Calu3 (cell line): ENCODE measurements at places on chromosomes 6 and 20. TPM values are rescaled to one million over a fixed set of nuclear protein-coding genes. Genes with fewer than 3 reads are reported as not detected.

DNA sequence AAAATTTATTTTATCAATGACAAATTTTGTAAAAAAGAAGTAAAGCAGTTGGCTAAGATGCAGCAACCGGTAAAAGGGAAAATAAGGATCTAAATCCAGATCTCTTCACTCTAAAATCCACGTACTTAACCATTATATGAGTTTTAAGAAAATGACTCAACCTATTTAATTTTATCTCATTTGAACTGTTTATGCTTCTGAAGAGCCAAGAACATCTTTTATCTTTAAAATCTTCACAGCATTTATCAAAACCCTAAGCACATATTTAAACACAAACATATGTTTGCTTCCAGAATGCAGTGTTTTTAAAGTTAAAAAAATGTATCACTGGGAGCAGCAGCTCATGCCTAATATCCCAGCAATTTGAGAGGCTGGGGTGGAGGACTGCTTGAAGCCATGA, 339.2 kb downstream of the NKAIN2 start:
- no peak for DNase-seq

The PDYN gene
- total RNA-seq = not detected in 2 replicates

DNA sequence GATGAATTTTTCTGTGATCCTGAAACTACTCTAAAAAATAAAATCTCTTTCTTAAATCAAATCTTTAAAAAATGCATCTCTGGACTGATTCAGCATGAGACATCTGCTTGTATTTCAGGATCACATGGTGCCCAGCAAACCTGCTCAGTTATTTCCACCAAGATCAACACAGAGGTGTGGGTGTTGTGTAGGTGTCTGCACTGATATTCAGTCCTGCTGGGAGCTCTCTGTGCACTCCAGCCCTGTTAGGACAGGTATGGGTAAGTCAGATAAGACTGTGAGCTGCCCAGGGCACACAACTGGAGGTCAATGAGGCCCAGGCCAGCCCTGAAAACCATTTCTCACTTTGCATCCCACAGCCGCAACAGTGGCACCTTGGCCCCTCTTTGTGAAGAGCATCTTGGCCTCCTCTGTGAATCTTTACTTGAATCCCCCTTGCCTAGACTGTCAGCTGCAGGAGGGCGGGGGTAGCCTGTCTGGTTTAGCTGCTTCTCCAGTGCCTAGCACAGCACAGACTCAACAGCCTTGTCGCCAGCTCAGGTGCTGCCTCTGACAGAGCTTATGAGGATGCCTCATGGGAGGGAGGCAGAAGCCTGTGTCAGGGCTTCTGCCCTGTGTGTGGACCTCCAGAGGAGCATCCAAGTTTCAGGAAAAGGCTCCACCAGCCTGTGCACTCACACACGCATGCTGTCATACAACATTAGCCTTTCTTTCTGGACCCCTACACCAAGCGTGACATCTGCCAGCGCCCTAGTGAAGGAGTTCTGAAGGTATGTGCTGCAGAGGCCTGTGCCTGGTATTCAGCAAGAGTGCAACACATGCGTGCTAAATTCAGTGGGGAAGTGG, 187.6 kb upstream of the CST7 start:
- no peak for DNase-seq

DNA sequence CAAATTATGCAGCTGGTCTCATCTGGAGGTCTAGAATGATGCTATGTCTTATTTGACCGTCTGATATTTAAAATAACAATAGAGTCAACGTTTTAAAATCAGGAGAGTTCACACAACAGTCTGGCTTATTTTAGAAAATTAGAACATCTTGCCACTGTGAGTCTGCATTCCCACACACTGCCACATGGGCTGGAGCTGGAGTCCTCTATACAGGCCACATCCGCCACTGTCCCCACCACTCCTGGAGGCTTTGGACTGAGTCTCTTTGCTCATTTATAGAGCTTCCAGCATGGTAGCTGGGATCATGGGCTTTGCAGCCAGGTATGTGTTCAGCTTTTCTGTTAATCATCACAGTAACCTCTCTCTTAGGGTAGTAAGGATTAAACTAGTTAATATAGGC, 68.8 kb upstream of the ZNFX1 start:
- DNase-seq = no peak

- peak; percentile 30 for DNase-seq
Measured at GRCh38 chr6:143337201-143337949, 113.1 kb downstream of the ADAT2 start.

The C6orf141 gene
- 60.9 and 74.2 TPM in 2 replicates for total RNA-seq

GRCh38 chr20:58213121-58213520, 15.3 kb downstream of the ANKRD60 start:
- DNase-seq = no peak

- DNase-seq = no peak
Measured at GRCh38 chr20:48789781-48790472, 37.9 kb downstream of the PREX1 start.

The C4A gene
- 13.1 and 20.8 TPM in 2 replicates for total RNA-seq

- no peak for DNase-seq
Measured at GRCh38 chr6:136511397-136511796, 38.8 kb downstream of the MAP7 start.

GRCh38 chr20:39823224-39823623, 861.1 kb downstream of the DHX35 start:
- no peak for DNase-seq

GRCh38 chr20:19992996-19993908, 23.9 kb upstream of the NAA20 start:
- peak; percentile 37 for DNase-seq

DNA sequence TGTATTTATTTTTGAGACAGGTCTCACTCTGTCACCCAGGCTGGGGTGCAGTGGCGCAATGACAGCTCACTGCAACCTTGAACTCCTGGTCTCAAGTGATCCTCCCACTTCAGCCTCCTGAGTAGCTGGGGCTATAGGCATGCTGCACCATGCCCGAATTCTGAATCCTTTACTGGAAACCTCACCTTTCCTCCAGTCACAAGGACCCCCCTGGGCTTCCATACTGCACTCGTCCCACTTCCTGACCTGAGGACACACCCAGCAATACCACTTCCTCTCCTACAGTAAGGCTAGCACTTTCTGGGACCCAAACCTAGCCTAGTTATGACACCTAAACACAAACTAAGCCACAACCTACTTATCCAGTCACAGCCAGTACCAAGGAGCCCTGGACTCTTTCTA, 68.2 kb downstream of the FAM217A start:
- DNase-seq = no peak

GRCh38 chr20:58660855-58661597, 9.9 kb downstream of the STX16 start:
- no peak for DNase-seq

DNA sequence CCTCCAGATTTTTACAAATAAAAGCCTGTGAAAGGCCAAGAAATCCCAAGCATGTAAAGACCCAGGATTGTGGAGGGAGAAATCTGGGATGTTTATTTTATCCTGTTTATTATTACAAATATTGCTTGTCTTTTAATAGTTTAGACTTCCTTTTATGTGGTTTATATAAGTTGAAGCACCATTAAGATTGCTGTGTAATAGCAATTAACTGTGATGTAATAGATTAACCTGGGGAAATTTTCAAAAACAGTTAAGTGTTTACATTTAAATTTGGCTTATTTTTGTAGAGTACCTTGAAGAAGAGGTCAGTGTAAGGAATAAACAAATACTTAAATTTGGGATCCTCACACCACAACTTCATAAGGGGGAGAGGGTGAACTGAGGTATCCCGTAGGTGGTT, 27.0 kb downstream of the VAPB start:
- no peak for DNase-seq

DNA sequence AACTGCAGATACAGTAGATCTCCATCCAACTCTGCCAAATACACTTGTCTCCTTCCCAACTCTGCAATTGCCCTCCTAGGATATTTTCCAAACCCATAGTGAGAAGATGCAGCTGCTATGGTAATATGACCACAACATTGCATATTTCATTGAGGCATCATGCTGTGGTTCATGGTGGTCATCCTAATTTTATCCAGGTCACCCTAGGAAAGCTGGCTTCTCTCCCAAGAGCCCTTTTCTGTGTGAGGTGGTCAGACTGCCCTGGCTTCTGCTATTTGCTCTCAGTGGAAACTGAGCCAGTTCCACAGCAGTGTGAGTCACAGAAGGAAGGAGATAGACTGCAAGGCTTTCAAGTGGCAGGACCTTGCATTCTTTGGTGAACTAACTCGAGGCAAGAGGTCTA, 5.5 kb downstream of the OGFRL1 start:
- DNase-seq = peak; percentile 47

GRCh38 chr6:42375007-42375635, 76.6 kb downstream of the TRERF1 start:
- no peak for DNase-seq

The C6orf163 gene
- 5.9 TPM in 2 replicates for total RNA-seq

DNA sequence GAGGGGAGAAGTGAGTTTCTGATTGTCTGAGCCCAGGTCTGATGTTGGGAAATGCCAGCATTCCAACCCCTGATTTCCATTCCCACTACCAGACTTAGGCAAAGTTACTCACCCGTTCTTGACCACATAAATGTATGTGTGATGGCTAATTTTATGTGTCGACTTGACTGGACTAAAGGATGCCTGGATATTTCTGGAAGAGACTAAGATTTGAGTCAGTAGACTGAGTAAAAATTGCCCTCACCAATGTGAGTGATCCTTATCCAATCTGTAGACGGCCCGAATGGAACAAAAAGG, 95.8 kb upstream of the TAB2 start:
- DNase-seq = no peak

DNA sequence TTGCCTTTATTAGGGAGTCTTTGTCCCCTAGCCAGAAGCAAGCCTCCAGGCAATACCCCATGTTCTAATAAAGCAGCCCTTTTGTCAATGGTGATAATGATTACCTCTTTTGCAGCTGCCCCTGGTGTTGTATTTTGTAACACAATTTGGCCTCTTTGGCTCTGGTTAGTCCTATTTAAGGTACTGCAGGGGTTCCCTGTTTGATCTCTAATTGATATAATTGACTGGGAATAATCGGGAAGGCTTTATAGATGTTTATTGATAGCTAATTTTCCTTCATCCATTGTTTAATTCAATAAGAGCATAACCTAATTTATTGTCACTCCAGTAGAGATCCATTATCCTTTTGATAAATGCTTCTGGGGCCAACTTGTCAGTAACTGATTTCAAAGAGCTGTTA, 537.2 kb downstream of the PKHD1 start:
- DNase-seq = no peak

The FAM162B gene
- not detected in 2 replicates for total RNA-seq

- DNase-seq = no peak
Measured at GRCh38 chr20:59850018-59850641, 83.3 kb downstream of the SYCP2 start.

The DEFB124 gene
- total RNA-seq = not detected in 2 replicates
